ENCODE measurements at places on chromosomes 1 and 21. TPM values are rescaled to one million over a fixed set of nuclear protein-coding genes. Genes with fewer than 3 reads are reported as not detected.

DNA sequence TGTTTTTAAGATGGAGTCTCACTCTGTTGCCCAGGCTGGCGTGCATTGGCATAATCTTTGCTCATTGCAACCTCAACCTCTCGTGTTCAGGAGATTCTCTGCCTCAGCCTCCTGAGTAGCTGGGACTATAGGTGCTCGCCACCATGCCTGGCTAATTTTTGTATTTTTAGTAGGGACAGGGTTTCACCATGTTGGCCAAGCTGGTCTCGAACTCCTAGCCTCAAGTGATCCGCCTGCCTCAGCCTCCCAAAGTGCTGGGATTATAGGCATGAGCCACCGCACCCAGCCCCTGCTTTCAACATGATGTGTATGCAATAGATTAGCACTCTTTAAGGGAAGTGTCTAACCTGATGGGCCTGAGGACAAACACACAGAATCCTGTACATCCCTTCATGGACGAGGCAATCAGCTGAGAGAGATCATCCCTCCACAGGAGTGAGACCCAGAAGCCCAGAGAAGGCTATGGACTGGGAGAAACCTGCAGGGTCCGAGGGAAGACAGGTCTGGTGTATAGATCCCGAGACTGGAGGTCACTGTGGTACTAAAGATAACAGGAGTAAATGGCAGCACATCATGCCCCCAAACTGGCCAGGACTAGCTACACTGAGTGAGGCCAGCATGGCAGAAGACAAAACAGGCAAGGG lies 5.6 kb upstream of the DEGS1 start:
- DNase-seq, result no peak
- no peak overlapping the region for H3K4me3 ChIP-seq
- no peaks in the 10 kb centered on the region for H3K36me3 ChIP-seq
- H3K4me1 ChIP-seq, result no peaks in the 10 kb centered on the region
- no peaks in the 10 kb centered on the region for H3K27me3 ChIP-seq

The FCN3 gene
- 3.4 TPM for total RNA-seq

- DNase-seq, result no peak
- no peaks in the 10 kb centered on the region for H3K4me1 ChIP-seq
- no peaks in the 10 kb centered on the region for H3K27me3 ChIP-seq
- H3K36me3 ChIP-seq, result no peaks in the 10 kb centered on the region
- no peak overlapping the region for H3K27ac ChIP-seq
- no peak overlapping the region for H3K4me3 ChIP-seq
Measured at GRCh38 chr1:24299901-24300300, 19.3 kb upstream of the GRHL3 start.

- H3K4me3 ChIP-seq, result peak overlapping the region; percentile 97
- H3K27ac ChIP-seq, result peak overlapping the region; percentile 95
- no peak for DNase-seq
- H3K27me3 ChIP-seq, result no peaks in the 10 kb centered on the region
Measured at GRCh38 chr1:1400576-1401456, 1.7 kb upstream of the CCNL2 start.

- no peak overlapping the region for H3K27ac ChIP-seq
- peaks cover 4% of the 10 kb centered on the region for H3K4me1 ChIP-seq
- H3K36me3 ChIP-seq, result no peaks in the 10 kb centered on the region
- H3K4me3 ChIP-seq, result no peak overlapping the region
- H3K27me3 ChIP-seq, result peaks cover 36% of the 10 kb centered on the region
Measured at GRCh38 chr1:6265151-6265550, 4.3 kb upstream of the GPR153 start.

The HS2ST1 gene
- total RNA-seq, result 10.0 TPM

DNA sequence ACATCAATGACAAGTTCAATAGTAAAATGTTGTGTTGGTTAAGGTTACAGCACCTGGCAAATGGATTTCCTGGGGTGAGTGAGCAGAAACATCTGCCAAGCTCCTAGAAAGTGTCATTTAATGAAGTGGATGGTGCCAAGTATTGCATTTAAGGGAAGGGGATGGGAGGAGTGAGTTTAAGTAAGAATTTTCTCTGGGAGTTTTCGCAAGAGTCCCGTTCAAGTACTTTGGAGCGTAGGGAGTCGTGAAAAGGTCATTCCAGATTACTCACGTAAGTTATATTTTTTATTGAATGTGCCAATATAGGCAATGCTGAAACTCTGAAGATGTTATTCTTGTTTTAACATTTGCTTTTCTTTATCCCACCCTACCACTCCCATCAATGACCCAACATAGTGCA lies 117.4 kb upstream of the RAB3GAP2 start:
- H3K27me3 ChIP-seq, result no peaks in the 10 kb centered on the region
- H3K36me3 ChIP-seq, result no peaks in the 10 kb centered on the region
- DNase-seq, result no peak
- H3K27ac ChIP-seq, result no peak overlapping the region
- H3K4me3 ChIP-seq, result no peak overlapping the region

DNA sequence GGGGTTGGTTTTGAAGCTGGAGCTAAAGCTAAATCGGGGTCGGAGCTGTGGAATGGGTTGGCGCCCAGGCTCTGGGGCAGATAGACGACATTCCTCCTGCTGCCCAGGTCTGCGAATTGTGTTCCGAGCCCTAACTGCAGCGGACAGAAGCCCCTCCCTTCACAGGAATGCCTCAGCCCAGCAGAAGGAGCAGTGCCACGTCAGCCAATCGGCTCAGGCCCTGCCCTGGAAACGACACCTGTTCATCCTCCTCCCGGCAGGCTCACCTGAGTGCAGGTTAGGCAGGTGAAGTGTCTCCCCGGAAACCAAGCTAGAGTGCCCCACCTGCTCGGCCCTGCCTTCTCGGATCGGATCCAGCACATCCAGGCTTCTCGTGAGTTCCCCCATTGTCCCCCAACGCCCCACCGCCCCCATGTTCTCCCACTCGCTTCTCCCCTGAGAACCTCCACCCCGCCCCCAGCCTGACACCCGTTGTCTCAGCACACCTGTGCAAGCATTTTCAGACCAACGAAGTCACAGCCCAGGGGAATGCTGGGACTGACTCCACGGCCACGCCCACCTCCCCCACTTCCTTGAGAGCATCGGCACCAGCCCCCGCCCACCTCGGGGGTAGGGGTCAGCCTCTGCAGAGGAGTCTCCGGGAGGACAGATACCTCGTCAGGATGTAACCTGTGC lies 775 bp downstream of the TMEM125 start:
- no peaks in the 10 kb centered on the region for H3K4me1 ChIP-seq
- no peak overlapping the region for H3K27ac ChIP-seq
- H3K36me3 ChIP-seq, result no peaks in the 10 kb centered on the region
- DNase-seq, result no peak

The RXFP4 gene
- total RNA-seq, result not detected

The AMY1C gene
- total RNA-seq, result not detected

The NSUN4 gene
- 17.8 TPM for total RNA-seq

GRCh38 chr1:71853360-71853759 lies 429.0 kb downstream of the NEGR1 start:
- H3K27me3 ChIP-seq, result no peaks in the 10 kb centered on the region
- DNase-seq, result no peak
- no peak overlapping the region for H3K27ac ChIP-seq
- no peaks in the 10 kb centered on the region for H3K36me3 ChIP-seq

DNA sequence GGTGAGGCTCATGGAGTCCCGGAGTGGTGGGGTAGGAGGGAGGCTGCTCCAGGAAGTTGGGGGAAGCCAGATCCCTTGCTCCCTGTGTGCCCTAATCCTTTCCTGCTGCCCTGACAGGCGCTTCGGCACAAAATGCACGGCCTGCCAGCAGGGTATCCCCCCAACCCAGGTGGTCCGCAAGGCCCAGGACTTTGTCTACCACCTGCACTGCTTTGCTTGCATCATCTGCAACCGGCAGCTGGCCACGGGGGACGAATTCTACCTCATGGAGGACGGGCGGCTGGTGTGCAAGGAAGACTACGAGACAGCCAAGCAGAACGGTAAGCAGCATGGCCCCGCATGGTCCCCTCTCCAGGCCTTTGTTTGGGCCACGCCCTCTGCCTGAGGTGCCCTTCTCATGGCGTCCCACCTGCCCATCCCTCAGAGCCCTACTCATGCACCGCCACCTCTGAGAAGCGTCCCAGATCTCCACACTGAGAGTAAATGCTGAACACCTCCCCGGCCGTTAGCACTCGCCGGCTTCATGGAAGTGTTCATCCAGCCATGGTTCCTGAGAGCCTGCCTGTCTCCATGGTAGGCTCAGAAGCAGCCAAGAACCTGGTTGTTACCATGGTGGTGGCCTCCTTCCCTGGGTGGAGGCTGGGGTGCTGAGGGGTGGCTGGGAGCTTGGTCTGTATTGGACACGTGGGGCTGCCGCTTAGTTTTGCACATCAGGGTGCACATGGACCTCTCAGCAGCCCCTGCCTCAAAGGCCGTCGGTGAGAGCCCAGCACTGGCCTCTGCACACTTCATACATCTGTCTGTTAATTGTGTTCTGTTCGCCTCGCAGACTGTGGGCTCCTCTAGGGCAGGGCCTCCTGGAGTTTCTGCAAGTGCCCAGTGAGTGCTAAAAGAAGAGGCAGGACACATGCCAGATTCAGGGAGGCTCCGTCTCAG lies 36.5 kb downstream of the LHX4 start:
- no peaks in the 10 kb centered on the region for H3K36me3 ChIP-seq
- H3K4me3 ChIP-seq, result no peak overlapping the region
- H3K4me1 ChIP-seq, result no peaks in the 10 kb centered on the region
- peaks cover 5% of the 10 kb centered on the region for H3K27me3 ChIP-seq
- no peak overlapping the region for H3K27ac ChIP-seq
- DNase-seq, result no peak

The CFHR3 gene
- total RNA-seq, result 0.11 TPM

GRCh38 chr21:17786071-17786850 lies 32.9 kb downstream of the C21orf91 start:
- no peaks in the 10 kb centered on the region for H3K27me3 ChIP-seq
- no peak for DNase-seq
- H3K36me3 ChIP-seq, result peaks cover 9% of the 10 kb centered on the region
- no peak overlapping the region for H3K4me3 ChIP-seq
- H3K27ac ChIP-seq, result no peak overlapping the region

Measured in psoas muscle (tissue), 8 donors.